Hindlimb muscle (tissue), 1 donor: ENCODE measurements at places on chromosomes 12 and 14. TPM values are rescaled to one million over a fixed set of nuclear protein-coding genes. Genes with fewer than 3 reads are reported as not detected.

DNA sequence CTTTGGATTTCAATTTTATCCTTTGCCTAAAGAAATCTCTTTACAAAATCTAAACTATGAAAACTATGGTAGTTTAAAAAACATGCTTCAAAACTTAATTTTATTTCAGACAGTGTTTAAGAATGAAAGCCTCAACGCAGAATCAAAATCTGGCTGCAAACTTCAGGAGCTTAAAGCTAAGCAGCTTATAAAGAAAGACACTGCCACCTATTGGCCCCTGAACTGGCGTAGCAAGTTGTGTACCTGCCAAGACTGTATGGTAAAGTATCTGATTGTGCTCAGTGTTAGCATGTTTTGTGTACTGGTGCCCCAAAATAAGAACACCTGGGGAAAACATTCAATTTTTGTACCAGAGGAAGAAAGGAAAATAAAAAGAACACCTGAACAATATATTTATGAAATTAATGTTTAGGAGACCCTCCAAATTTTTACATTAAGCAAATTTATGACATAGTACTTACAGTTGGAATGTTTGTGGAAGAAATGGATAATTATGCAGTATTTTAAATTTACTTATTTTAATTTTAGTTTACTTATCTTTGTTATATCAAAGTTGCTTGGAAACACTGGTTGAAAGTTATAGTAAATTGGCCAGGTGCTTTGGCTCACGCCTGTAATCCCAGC is 12.2 kb downstream of the UBR7 start:
- no peak for DNase-seq

SSPN gene
- polyA plus RNA-seq = 121 TPM

DNA sequence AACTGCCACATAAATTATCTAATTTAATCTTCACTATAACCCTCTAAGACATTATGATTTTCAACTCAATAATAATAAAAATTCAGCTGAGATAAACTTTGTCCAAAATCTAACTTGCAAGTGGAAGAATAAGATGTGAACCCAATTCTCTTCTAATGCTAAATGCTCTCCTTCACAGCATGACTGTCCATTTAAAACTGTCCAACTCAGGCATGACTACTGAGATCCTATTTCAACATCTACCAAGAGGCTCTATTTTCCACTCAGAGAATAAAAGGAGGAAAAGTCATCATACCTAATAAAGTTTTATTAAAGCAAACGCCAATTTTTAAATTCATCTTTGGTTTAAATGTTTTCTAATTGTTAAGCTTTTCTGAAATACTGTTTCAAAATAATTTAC is 183.6 kb downstream of the MED13L start:
- no peak for DNase-seq

DNA sequence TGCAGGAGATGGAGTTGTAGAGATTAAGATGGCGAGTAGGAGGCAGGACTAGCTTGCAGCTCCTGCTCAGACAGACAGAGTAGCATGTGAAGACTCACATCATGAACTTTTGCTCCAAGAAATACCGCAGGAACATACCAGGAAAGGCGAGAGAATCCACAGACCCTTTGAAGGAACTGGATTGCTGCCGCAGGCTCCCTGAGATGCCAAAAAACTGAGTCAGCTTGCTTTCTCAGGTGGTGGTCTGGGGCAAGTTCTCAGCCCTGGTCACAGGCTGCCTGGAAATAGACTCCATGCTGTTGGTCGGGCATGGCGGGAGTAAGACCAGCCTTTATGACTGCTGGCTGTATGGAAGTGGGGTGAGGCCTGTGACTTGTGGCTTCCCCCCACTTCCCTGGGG is 163.6 kb upstream of the NAV3 start:
- no peak for DNase-seq

DNA sequence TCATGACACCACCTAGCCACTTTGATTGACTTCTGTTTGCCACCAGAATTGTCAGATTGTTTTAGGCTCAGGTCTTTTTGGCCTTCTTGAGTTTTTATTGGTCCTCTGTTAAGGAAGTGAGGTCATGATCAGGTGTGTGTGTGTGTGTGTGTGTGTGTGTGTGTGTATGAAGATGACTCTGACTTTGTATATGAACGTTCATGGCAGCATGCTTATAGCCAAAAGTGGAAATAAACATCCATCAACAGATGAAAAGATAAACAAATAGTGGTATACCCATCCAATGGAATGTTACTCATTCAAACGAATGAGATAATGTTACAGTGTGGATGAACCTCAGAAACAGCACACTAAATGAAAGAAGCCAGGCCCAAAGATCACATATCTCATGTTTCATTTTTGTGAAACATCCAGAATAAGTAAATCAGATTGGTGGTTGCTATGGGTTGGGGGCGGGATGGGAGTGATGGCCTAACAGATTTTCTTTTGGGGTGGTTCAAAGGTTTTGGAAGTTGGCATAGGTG is 258.6 kb downstream of the KTN1 start:
- no peak for DNase-seq

REC8 gene
- polyA plus RNA-seq = 14.5 TPM

GRCh38 chr12:15601210-15601800 is 187.9 kb downstream of the EPS8 start:
- DNase-seq = no peak

DNA sequence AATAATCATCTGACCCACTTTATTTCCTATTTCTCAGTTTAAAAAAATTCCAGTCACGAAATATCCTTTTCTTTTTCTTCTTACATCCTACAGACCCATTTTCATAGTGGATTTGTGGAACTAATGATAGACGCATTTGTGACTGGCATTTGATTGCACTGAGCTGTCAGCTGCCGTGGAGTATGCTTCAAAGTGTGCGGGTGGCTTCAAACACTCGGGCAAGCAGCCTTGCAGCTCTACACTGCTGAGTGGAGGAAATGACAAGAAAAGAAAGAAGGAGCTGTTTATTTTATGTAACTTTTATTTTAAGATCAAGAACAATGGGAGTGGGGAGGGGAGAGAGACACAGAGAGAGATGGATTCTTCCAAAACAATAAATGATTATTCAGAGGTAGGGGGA is 112.8 kb upstream of the NAP1L1 start:
- no peak for DNase-seq

DNA sequence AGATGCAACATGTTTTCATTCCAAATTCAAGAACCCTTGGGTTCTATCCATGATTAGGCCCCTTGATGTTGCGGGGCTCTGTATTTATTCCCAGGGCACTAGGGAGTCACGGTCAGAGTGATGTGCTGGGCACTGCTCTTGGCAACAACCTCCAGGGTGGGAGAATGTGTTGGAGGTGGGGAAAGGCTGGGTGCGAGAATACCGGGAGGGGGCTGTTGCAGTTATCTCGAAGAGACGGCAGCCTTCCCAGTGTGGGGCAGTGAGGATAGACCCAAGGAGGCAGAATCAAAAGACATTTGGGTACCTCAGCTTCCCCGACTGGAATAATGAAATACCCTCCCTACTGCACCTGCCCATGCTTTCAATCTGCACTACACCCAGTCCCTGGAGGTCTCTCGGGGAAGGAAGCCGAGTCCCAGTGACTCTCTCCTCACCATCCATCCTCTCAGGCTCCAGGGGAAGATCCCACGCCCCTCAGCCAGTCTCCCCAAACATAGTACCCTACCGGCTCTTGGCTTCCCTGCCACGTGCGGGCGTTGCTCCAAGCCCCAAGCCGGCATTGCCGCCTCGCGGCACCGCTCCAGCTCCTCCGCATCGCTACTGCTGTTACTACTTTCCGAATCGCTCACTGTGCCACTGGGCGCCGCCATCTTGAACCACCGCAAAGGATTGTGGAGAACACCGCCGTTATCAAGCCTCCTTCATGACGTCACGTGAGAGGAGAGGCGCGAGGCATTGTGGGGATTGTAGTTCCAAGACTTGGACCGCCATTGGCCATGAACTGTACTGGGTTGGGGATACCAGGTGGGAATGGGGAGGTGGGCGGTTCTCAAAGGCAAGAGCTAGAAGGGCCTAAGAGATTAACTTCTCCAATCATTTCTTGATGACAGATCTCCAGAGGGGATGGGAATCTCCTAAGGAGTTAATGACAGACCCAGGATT is at the start of gene C12orf43:
Gene C12orf43 (minus strand): TSS at position 663 of the 942 bp plus-strand sequence. CDS start 13 bp downstream, at position 650.
- peak; percentile 91 for DNase-seq

TAS2R42 gene
- not detected for polyA plus RNA-seq

DNA sequence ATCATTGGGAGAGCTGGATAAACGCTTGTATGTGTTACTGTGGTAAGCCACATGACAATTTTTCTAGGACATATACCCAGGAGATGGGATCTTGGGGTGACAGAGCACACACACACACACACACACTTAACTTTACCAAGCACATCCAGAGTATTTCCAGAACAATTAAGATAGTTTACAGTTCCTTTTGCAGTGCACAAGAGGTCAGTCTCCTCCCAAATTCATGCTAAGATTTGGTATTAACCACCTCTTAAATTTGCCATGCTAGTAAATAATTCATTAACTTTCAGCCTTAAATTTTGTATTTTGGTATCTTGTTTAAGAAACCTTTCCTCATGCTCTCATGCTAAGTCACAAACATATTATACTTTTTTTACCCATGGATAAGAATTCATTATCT is 33.9 kb upstream of the LIMA1 start:
- DNase-seq = no peak

HELB gene
- polyA plus RNA-seq = 3.0 TPM

DNA sequence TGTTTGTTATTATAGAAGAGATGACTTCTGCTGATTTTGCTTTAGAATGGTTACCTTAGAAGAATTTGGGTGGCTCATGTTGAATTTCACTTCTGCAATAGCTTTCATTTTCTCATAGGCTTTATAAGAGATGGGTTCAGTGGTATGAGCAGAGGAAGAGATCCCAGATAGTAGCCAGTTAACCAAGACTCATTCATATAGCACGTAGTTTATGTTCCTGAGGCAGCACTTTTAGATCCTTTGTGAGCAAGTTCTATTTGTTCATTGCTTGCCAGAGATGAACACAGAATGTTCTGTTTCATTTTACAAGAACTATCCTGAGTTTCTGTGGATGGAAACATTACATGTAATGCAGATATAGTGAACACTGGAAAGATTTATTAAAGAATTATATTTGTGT is 32.2 kb downstream of the RAB21 start:
- no peak for DNase-seq

RPS6KA5 gene
- polyA plus RNA-seq = 5.6 TPM

- no peak for DNase-seq
Measured at GRCh38 chr12:52168019-52168717, 23.6 kb downstream of the KRT80 start.

DNA sequence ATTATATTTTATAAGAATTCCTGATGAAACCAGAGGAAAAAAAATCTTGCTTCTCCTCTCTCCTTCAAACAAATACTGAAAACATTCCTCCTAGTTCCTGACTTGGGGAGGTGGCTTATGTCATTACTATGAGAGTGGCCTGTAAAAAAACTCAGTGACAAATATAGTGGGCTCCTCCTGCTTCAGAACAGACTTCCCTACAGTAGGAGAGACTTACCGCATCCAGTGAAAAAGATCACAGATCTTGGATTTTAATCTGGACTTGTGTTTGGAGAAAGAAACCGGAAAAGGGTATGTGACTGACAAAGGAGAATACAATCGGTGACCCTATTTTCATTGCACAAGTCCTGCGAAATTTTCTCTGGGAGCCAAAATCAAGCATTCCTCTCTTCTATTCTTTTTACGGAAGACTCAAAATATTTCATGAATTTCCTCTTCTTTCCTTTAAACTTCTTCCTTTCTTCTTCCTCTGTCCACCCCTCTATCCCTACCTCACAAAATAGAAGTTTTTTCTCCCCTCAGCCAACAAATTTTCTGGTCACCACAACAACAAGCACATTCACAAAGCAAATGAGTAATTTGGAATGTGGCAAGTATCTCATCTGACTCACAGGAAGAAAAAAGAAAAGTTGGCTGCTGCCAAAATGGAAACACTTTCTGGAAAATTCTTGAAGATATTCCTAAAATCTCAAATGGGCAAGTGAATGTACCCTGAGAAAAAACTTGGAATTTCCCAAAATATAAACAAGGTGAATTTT is 185.1 kb upstream of the CDKN3 start:
- DNase-seq = no peak

- no peak for DNase-seq
Measured at GRCh38 chr12:21975293-21975692, 34.1 kb upstream of the ABCC9 start.

ANKRD9 gene
- polyA plus RNA-seq = 21.9 TPM

GRCh38 chr12:127024791-127025190 is 1242.2 kb upstream of the TMEM132C start:
- DNase-seq = no peak
